NCI-H1436 treated with DMSO at 0.1 percent for 48 hours (cell line): ENCODE measurements at places on chromosomes 1 and 21.

GRCh38 chr1:36537190-36537768, 54.6 kb upstream of the CSF3R start:
- no peak for DNase-seq

- no peak for DNase-seq
These were observed 2.0 kb upstream of the ACOT11 start for GRCh38 chr1:54545916-54546635.

DNA sequence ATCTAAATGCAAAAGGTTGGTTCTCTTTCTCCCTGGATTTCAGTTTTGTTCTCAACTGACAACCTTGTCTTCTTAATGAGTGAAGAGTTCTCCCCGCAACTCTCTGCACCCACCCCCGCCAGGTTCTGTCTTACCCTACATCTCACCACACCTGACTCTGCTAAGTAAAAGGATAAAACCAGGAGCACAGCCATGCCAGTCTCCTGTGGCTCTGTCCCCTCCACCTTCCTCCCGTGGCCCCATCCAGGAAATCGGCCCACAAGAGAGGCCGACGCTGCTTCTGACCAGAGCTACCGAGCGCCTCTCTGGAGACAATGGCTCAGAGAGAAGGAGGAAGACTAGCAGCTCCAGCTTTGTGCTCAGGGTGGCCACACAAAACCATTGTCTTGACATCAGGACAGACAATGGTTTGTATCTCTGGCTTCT, 72.2 kb downstream of the PLEKHA6 start:
- DNase-seq, result no peak

- no peak for DNase-seq
These were observed 822.2 kb downstream of the MRPL39 start for GRCh38 chr21:24785033-24785432.

GRCh38 chr21:46226920-46227599, 1.5 kb downstream of the LSS start:
- no peak for DNase-seq

DNA sequence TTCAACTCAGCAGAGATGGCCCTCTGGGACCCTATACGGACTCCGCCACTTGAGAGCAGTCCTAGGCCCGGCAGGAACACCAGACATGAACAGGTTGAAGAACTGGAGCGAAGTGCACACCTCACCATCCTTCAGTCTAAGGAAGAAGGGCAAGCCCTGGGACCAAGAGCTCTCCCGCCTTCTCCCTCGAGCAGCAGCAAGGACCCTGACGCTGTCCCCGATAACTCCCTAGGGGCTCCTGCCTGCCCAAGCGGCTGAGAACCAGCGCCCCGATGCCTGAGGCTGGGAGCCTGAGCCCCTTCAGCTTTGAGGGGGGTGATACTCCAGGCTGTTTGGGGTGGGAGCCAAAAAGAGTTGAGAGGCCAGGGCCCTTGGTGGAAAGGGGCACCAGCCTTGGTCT, 10.2 kb downstream of the TMEM81 start:
- no peak for DNase-seq

DNA sequence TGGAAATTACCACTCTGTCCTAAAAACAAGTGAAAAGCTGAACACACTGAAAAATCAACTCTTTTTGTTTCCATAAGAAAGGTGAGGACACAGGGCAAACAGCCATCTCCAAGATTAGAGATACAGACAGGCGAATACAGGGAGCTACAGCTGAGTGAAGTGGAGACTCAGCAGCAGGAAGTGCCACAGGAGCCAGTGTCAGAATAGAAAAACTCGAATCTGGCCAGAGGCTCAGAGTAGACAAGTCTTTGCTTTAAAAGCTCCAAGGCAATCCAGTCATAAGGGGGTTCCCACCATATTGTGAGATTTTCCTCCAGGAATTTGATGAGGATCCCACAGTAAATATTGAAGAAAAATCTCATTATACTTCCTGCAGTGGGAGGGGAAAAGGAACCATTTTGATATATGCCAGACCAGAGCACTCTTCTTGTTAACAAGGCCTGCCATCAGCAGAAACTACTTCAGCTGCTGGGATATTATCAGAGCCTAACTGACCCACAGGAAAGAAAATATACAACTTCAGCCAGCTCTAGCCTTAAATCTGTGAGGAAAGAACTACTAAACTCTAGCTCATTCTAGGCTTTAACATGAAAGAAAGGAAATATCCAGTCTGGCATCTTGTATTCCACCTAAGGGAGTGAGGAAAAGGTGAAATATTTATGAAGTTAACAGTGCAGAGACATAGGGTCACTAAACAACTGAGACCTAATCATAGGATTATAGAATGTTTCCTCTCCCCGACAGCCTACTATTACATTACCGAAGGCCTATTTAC, 256.2 kb upstream of the OLFM3 start:
- no peak for DNase-seq

DNA sequence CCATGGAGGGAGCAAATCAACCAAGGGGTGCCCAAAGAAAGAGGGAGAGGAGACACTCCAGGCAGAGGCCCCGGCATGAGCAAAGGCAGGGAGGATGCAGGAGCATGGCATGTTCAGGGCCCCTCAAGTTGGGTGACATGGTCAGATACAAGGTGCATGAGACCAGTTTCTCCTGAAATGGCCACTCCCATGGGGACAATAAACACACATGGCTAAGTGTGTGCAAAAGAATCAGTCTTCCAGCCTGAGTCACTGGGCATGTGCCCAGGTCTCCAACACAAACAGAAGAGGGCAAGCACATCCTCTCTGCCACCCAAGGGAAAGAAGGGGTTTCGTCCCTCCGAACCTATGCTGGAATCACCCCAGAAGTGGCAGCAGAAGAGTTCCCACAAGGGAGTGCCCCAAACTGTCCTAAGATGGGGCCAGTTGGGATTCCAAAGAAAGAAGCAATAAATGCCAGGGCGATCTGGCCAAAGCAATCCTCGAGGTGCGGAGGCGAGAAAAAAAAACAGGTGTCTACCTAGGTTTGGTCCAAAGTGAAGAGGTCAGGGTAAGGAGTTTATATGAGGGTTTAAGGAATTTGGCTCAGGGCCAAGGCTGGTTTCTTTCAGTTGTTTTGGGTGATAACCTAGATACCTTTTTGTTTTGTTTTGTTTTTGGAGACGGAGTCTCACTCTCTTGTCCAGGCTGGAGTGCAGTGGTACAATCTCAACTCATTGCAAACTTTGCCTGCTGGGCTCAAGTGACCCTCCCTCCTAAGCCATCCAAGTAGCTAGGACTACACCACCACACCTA, 13.2 kb downstream of the CASP9 start:
- no peak for DNase-seq

- no peak for DNase-seq
These were observed 47.4 kb upstream of the ENAH start for GRCh38 chr1:225700164-225700821.

GRCh38 chr1:5950994-5951785, 41.0 kb downstream of the NPHP4 start:
- no peak for DNase-seq

DNA sequence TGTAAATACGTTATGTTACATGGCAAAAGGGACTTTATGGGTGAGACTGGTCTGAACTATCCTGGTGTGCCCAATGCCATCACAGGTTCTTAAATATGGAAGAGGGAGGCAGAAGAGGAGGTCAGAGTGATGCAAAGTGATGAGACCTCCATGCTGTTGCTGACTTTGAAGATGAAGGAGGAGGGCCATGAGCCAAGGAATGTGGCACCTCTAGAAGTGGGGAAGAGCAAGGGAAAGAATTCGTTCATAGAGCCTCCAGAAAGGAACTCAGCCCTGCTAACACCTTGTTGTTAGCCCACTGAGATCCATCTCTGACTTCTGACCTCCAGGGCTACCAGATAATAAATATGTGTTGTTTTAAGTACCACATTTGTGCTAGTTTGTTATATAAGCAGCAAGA, 462.0 kb downstream of the RPS6KC1 start:
- DNase-seq, result no peak

GRCh38 chr1:93177991-93178390, 2.2 kb downstream of the TMED5 start:
- no peak for DNase-seq

DNA sequence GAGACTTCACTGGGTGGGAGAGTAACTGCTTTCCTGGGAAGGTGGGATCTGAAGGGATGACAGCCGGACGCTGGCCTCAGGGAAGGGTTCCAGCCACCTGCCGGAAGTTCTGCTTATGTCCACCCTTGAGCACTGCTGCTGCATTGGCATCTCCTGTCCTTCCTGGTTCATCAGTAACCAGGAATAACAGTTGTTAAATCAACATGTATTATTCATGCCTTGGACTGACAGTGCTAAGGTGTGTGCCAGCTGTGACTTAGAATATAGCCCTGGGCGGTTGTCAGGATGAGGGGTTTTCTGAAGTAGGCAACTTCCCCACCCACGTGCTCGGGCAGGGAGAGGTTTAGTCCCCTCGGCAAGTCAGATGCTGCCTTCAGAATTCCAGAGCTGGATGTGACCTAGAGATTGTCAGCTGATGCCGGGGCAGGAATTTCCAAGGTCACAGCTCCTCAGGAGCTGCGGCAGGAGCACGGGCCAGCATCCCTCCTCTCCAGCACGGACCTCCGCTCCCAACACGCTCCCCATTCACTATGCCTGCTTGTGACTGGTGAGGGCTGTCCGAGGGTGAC, 17.9 kb downstream of the CLDN14 start:
- DNase-seq, result no peak

DNA sequence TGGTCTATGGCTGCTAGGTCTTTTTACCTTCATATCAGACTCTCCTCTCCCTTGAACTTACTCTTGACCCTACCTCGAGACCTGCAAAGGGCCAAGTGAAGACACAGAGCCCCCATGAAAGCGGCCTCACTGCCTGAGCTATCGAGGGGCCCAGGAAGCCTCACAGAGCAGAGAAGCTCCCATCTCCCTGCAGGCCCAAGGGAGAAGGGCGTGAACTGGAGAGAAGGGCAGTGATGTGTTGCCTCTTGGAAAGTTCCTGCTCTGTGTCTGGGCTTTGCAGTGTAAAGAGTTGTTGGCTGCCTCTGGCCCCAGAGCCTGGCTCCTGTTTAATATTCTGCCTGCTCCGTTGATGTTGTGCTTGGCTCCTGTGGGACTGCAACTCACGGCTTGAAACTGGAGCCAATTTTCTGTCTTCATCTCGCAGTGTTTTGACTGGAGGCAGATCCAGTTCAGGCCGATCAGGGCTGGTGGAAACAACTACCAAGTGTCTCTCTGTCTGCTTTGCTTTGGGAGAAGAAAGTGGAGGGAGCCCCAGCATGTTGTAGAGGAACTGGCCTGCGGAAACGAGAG, 4.3 kb downstream of the SERTAD4 start:
- no peak for DNase-seq
